ENCODE measurements at places on chromosomes 7 and 10.

GRCh38 chr10:45399113-45399512, 25.1 kb downstream of the ALOX5 start:
- DNase-seq = no peak
- no peaks in the 10 kb centered on the region for H3K4me1 ChIP-seq
- no peaks in the 10 kb centered on the region for H3K36me3 ChIP-seq

DNA sequence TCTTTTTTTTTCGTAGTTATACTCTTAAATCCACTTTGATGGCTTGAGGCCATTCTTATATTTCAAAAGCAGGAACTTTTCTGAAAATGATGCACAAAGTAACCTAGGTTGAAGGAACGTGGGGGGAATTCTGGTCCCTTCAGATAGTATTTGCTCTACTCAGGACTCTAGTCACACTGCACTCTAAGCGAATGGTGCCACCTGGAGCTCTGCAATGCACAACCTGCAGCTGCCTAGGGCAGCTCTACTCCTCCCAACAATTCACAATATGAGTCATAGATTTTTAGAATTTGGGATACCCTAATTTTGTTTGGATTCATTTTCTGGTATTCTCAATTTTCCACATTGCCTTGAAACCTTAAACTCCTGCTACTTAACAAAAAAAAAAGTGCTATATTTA, 17.3 kb downstream of the SYPL1 start:
- H3K4me3 ChIP-seq = no peak overlapping the region
- H3K4me1 ChIP-seq = no peaks in the 10 kb centered on the region
- no peaks in the 10 kb centered on the region for H3K27me3 ChIP-seq
- no peak overlapping the region for H3K27ac ChIP-seq
- DNase-seq = no peak
- H3K36me3 ChIP-seq = no peaks in the 10 kb centered on the region

DNA sequence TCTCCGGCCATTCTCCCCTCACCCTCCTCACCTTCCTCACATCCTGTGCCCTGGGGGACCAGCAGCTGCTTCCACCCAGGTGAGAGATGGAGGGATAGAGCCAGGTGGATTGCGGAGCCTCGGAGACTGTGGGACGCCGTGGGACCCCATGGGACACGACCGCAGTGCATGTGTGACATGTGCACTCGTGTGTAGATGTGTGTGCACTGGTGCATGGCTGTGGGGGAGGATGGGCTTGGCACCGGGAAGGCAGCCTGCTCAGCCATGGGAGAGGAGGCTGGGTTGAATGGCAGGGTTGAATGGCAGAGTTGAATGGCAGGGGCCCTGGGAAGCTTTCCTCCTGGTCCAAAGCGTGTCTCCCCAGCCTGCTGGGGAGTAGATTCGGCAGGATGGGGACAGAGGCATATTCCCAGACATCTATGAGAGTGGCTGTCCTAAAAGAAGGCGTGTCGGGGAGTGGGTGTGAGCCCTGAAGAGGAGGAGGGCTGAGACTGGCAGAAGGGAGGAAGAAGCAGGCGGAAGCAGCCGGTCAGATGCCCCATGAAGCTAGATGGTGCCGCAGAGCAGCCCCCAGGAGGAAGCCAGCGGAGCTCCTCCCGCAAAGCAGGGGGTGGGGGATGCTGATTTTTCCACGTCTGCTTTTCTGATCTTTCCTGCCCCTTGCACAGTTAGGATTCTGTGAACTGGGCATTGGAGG, 815 bp downstream of the GIMAP8 start:
- no peaks in the 10 kb centered on the region for H3K36me3 ChIP-seq
- no peaks in the 10 kb centered on the region for H3K4me1 ChIP-seq
- no peak for DNase-seq
- no peak overlapping the region for H3K27ac ChIP-seq
- H3K4me3 ChIP-seq = no peak overlapping the region
- H3K27me3 ChIP-seq = no peaks in the 10 kb centered on the region

- no peak for DNase-seq
- H3K36me3 ChIP-seq = no peaks in the 10 kb centered on the region
- no peaks in the 10 kb centered on the region for H3K27me3 ChIP-seq
- no peak overlapping the region for H3K27ac ChIP-seq
- H3K4me3 ChIP-seq = no peak overlapping the region
Measured at GRCh38 chr7:146494952-146495596, 378.5 kb downstream of the CNTNAP2 start.

- DNase-seq = no peak
- no peak overlapping the region for H3K27ac ChIP-seq
- H3K4me1 ChIP-seq = peaks cover 11% of the 10 kb centered on the region
- H3K4me3 ChIP-seq = no peak overlapping the region
- no peaks in the 10 kb centered on the region for H3K36me3 ChIP-seq
- H3K27me3 ChIP-seq = peaks cover 3% of the 10 kb centered on the region
Measured at GRCh38 chr10:97764519-97764931, 7.3 kb downstream of the SFRP5 start.

GRCh38 chr10:3835770-3836169, 50.8 kb upstream of the KLF6 start:
- H3K4me3 ChIP-seq = no peak overlapping the region
- H3K4me1 ChIP-seq = no peaks in the 10 kb centered on the region
- no peak for DNase-seq
- no peaks in the 10 kb centered on the region for H3K36me3 ChIP-seq
- H3K27me3 ChIP-seq = no peaks in the 10 kb centered on the region

- H3K27ac ChIP-seq = no peak overlapping the region
- no peaks in the 10 kb centered on the region for H3K27me3 ChIP-seq
- no peak overlapping the region for H3K4me3 ChIP-seq
- no peaks in the 10 kb centered on the region for H3K4me1 ChIP-seq
- DNase-seq = no peak
- no peaks in the 10 kb centered on the region for H3K36me3 ChIP-seq
Measured at GRCh38 chr7:82036146-82036886, 266.5 kb upstream of the HGF start.

DNA sequence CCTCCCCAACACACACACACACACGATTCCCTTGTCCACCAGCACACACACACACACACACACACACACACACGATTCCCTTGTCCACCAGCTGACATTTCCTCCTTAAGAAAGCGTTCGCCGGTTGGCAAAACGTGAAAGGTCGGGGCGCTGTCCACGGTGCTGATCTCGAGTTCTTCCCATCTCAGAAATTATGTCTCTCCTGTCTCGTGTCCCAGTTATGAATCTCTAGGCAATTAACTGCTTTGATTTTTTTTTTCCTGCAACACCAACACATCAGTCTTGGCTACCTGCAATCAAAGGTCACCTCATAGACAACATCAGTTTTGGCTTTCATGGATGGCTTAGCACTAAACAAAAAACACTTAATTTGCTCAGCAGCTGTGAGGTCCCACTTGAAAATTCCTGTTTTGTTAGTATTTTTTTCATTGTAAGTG, 1.9 kb downstream of the INA start:
- no peak for DNase-seq
- H3K4me3 ChIP-seq = no peak overlapping the region
- peaks cover 22% of the 10 kb centered on the region for H3K27me3 ChIP-seq
- peaks cover 5% of the 10 kb centered on the region for H3K4me1 ChIP-seq
- H3K36me3 ChIP-seq = no peaks in the 10 kb centered on the region
- H3K27ac ChIP-seq = no peak overlapping the region

GRCh38 chr7:135710417-135711138, 17.4 kb downstream of the SLC13A4 start:
- H3K4me3 ChIP-seq = no peak overlapping the region
- no peaks in the 10 kb centered on the region for H3K27me3 ChIP-seq
- H3K4me1 ChIP-seq = peaks cover 3% of the 10 kb centered on the region
- no peaks in the 10 kb centered on the region for H3K36me3 ChIP-seq
